SK-N-DZ (cell line): ENCODE measurements at places on chromosomes 11 and 22.

- peak; percentile 53 for DNase-seq
These were observed 31.0 kb upstream of the HMOX1 start for GRCh38 chr22:35349704-35350538.

GRCh38 chr11:102521121-102521520, 9.4 kb downstream of the MMP7 start:
- no peak for DNase-seq

GRCh38 chr22:25235547-25236290, 16.3 kb downstream of the CRYBB2 start:
- DNase-seq, result peak; percentile 86

DNA sequence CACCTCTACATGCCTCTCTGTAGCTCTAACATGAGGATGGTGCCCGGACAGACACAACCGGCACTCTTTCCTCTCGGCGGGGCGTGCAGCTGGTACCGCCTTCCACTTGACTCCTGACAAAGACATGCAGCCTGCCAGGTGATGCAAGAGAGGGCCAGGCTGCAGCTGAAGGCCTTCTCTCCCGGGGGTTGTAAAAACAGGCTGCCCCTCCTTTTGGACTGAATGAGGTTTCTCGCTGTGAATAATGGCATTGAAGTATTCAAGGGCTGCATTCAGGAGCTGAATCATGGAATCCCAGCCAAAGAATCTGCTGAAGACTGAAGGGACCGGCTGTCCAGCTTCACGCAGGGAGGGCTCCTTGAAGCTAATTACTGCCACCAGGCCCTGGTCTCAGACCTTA, 110.9 kb downstream of the GALNT18 start:
- no peak for DNase-seq

GRCh38 chr11:76347466-76347865, 33.5 kb downstream of the THAP12 start:
- DNase-seq, result no peak
